ENCODE measurements at places on chromosomes 13 and 19.

- no peak for DNase-seq
Measured at GRCh38 chr13:72696579-72696978, 30.9 kb downstream of the MZT1 start.

GRCh38 chr19:21698215-21698614 lies 69.2 kb downstream of the ZNF100 start:
- no peak for DNase-seq

GRCh38 chr19:1003283-1003682 lies 3.1 kb downstream of the GRIN3B start:
- DNase-seq: no peak

DNA sequence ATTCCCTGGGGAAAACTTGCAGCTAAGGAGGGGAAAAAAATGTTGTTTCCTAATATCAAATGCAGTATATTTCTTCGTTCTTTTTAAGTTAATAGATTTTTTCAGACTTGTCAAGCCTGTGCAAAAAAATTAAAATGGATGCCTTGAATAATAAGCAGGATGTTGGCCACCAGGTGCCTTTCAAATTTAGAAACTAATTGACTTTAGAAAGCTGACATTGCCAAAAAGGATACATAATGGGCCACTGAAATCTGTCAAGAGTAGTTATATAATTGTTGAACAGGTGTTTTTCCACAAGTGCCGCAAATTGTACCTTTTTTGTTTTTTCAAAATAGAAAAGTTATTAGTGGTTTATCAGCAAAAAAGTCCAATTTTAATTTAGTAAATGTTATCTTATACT lies 33.6 kb downstream of the TNFSF11 start:
- no peak for DNase-seq

GRCh38 chr13:30824651-30825050 lies 81.4 kb upstream of the MEDAG start:
- no peak for DNase-seq

DNA sequence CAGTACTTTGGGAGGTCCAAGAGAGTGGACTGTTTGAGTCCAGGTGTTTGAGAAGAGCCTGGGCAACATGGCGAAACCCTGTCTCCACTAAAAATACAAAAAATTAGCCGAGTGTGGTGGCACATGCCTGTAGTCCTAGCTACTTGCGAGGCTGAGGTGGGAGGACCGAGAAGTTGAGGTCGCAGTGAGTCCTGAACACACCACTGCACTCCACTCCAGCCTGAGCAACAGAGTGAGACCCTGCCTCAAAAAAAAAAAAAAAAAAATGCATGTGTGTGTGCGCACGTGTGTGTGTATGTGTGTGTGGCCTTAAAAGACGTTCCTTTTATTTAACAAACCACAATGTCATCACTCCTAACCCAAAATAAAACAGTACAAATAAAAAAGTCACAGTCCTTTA lies 62.6 kb downstream of the MAP4K1 start:
- no peak for DNase-seq

DNA sequence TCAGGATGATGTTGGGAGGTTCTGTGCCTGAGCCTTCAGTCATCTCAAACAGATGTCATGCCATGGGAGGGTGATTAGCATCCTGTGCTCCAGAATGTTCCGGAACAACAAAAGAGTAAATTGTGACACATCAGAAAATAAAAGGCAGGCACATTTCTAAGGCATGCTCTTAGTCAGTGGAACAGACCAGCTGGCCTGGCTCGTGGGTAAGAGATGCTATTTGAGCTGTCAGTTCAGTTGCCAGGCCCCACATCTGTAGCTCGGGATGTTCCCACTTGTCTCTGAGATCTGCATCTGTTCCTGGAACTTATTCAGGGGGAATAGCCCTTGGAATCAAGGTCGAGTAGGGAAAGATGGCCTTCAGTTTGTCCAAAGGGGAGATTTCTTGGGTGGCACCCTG lies 26.0 kb downstream of the OLFM4 start:
- no peak for DNase-seq

DNA sequence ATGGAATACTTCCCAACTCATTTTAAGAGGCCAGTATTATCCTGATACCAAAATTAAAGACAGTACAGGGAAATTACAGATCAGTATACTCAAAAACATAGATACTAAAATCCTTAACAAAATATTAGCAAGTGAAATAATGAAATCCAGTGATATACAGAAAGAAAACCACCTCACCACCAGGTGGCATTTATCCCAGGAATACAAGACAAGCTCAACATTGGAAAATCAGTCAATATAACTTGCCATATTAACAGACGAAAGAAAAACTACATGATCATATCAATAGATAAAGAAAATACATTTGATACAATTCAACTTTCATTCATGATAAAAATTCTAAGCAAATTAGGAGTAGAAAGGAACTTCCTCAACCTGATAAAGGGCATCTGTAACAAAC lies 6.7 kb upstream of the GNA15 start:
- no peak for DNase-seq

- DNase-seq: no peak
Measured at GRCh38 chr13:81409284-81409683, 1068.4 kb upstream of the SPRY2 start.

- no peak for DNase-seq
Measured at GRCh38 chr13:114296902-114297301, 15.5 kb downstream of the UPF3A start.

DNA sequence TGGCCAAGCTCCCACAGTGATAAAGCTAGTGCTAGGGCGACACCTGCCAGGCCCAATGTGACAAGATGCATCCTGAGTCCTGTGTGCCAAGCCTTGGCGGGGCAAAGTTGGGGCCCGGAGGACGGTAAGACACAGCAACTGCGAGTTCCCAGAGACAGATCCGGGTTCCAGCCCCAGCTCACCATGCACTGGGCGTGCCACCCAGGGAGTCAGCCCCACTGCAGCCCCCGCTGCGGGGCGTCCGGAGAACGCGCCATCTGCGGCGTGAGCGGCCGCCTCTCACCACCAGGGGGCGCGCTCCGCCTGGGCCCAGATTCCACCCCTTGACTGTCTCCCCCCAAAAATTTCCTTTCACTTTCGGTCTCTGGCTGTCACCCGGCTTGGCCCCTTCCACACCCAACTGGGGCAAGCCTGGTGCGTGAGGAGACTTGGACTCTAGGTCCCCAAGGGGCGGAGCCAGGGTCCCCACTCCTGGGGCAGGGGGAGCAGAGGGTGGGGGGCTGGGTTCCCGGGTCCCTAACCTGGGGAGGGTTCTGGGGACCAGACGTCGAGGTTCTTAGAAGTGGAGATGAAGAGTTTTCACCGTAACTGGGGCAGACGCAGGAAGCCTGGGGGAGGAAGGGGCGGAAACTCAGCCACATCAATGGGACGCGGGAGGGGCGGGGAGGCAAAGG lies at the start of gene FLT3LG:
FLT3LG (plus strand) TSS at position 348 of the 674 bp plus-strand sequence. CDS start 425 bp downstream, outside the sequence.
- DNase-seq: peak; percentile 95

GRCh38 chr13:41658057-41658661 lies 200.8 kb downstream of the RGCC start:
- DNase-seq: no peak

GRCh38 chr19:33826521-33826920 lies 29.9 kb downstream of the KCTD15 start:
- DNase-seq: no peak

GRCh38 chr13:83085186-83085900 lies 796.9 kb downstream of the SLITRK1 start:
- no peak for DNase-seq

- DNase-seq: no peak
Measured at GRCh38 chr13:31394506-31394905, 194.7 kb downstream of the B3GLCT start.

DNA sequence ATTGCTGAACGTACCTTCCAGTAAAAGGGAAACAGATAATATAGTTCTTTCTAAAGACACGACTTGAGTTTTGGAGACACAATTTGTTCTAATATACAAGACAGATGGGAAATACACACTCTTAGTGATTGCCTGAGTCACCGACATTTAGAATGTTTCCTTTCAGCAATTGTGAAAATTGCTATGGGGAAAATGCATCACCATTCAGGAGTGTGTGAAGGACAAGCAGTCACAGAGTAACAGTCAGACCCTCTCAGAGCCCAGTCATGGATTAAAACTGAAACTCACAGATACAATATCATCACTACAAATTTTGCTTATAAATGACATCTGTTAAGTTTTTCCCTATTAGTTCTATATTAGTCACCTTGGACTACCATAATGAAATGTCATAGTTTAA lies 286.1 kb downstream of the SPRY2 start:
- DNase-seq: no peak

DNA sequence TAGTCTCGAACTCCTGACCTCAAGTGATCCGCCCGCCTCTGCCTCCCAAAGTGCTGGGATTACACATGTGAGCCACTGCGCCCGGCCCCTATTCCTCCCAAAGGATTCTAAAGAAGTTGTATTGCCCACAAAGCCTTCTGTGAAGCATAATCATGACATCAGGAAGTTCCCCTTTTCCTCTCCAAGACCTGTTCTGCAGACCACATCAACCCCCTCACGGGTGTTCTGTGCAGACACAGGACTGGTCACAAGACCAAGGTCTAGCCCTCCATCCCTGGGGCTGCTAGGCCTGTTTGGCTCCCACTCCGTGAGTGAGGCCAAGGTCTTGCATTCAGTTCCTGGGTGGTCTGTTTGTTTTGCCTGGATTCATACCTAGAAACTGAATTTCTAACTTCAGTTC lies 178.1 kb downstream of the FLT1 start:
- no peak for DNase-seq

DNA sequence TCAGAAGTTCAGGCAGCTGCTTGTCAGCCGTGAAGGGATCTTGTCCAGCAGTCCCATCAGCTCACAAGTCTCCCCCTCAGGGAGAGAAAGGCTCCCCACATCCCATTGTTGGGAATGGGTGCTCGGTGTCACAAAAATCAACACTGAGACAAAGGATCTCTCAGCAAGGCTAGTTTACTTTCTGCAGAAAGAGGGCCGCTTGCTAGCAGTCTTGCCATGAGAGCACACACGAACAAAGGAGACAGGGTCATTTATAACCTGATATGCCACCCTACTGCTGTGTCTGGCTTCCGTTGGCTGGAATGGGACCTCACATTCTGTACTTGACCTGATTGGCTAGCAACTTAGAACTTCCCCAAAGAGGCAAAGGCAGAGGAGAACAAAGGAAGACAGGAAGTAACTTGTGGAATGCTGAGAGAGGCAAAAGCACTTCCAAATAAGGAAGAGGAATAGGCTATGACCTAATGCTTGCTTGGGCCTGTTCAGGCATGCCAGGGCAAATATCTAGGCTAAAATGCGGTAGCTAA lies 8.7 kb upstream of the IGFL3 start:
- DNase-seq: no peak

DNA sequence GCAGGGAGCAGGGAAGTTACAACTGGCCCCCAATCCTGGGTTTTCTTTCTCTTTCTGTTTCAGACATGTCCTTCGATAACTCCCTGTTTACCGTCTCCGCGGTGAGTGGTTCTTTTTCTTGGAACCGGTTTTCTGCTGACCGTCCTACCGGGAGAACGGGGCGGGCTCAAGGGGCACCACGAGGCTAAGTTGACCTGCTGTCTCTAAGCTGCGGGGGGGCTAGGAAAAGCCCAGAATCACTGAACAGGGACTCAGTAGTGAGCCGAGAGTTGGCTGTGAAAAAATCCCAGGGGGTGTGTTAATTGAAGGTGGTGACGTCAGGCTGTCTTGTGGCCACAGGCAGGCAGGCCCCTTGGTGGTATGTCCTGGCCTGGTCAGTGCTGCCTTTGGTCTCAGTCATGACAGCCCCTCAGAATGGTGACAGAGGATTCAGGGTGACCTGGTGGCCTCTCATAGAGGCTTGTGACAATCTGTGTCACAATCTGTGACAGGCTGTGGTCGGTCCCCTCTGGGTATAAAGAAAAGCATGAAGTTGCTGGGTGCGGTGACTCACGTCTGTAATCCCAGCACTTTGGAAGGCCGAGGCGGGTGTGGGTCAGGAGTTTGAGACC lies 8.1 kb upstream of the CARM1 start:
- no peak for DNase-seq

- no peak for DNase-seq
Measured at GRCh38 chr19:7509625-7510024, 6.3 kb upstream of the ZNF358 start.
